Fibroblast of skin of left biceps (primary cell): ENCODE measurements at places on chromosomes 1 and 21.

GRCh38 chr1:232621050-232621449, 8.9 kb downstream of the SIPA1L2 start:
- no peak for DNase-seq

DNA sequence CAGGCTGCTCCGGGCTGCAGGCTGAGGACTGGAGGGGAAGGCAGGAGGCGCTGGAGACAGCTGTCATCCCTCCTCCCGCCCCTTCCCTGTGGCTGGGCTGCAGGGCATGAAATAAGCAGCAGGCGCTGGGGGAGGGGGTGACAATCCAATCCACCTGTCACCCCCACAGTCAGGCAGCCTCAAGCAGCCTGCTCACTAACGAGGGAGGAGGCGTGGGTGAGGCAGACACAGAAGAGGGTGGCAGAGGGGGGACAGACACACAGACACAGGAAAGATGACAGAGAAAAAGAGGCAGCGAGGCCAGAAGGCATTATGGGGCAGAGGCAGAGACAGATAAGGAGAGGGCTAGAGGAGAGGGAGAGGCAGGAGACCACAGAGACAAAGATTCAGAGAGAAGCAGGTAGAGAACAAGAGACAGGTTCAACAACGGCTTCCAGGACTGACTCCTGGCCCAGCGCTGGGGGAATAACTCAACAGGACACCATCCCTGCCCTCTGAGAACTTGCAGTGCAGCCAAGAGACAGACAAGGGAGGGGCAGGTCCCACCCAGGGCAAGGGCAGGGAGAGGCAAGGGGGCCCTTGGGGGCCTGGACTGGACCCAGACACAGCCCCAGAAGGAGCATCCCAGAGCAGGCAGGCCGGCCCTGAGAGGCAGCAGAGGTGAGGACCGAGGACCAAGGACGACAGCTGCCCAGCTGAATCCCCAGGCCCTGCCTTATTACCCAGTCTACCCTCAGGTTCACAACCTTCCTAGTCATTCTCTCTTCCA, 11.2 kb downstream of the MEF2D start:
- no peak for DNase-seq

DNA sequence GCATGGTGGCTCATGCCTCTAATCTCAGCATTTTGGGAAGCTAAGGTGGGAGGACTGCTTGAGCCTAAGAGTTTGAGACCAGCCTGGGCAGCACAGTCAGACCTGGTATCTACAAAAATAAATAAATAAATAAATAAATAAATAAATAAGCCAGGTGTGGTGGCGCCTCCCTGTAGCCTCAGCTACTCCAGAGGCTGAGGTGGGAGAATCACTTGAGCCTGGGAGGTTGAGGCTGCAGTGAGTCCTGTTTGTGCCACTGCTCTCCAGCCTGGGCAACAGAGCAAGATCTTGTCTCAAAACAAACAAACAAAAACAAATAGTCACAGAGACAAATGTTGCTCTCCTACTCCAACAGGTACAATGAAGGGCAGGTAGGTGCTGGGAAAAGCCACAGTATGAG, 242.4 kb upstream of the POU3F1 start:
- DNase-seq = no peak

GRCh38 chr1:224357626-224358124, 996 bp downstream of the CNIH4 start:
- no peak for DNase-seq

- DNase-seq = no peak
Observed at GRCh38 chr1:35576061-35576765, 3.1 kb downstream of the TFAP2E start.

- no peak for DNase-seq
Observed at GRCh38 chr1:155069551-155070157, 6.1 kb downstream of the EFNA4 start.

DNA sequence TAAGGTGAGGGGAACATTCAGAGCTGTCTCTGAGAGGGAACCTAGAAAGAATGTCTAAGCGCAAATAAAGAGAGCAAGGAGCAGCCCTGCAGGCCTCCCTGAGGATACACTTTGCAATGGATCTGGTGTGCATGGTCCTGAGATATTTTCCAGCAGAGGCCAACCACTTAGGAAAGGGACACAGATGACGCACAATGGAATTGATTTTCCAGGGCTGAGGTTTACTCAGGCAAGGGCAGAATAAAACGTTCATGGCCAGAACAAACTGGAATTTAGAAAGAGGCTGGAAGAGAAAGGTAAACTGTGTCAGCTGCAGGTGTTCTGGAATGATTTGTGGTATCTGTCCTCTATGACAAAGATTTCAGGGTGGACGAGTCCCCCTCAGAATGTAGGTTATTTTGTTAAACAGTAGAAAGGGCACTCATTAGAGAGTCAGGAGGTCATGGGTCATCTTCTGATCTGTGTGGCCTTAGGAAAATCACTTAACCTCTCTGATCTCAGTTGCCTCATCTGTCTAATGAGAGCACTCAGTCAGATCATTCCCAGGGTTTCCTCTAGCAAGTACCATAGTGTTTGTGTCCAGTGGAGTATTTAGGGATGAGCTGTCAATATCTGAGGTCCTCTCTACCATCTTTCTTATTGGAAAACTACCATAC, 61.8 kb upstream of the PGBD5 start:
- DNase-seq = no peak

DNA sequence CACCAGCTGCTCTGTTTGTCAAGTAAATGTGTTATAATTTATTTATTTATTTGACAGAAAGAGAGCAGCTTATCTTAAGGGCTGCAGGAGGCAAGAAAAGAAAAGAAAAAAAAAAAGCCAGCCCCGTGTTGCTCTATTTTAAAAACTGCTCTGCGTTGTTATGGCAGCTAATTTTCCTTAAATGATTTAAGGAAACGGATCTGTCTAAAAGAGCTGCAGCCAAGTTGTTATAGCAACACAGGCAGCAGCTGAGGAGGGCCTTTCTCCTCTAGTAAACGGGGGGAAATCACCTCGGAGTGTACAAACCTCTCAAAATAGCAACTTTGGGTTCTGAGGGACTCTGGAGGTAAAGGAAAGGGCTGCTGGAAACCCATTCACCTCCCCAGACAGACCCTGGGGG, 149.2 kb downstream of the BEND5 start:
- no peak for DNase-seq

GRCh38 chr21:35366394-35367080, 317.4 kb upstream of the RUNX1 start:
- DNase-seq = peak; percentile 93

- DNase-seq = no peak
Observed at GRCh38 chr1:235075048-235075776, 53.4 kb downstream of the TOMM20 start.

GRCh38 chr21:39956586-39956985, 89.3 kb downstream of the PCP4 start:
- DNase-seq = no peak

DNA sequence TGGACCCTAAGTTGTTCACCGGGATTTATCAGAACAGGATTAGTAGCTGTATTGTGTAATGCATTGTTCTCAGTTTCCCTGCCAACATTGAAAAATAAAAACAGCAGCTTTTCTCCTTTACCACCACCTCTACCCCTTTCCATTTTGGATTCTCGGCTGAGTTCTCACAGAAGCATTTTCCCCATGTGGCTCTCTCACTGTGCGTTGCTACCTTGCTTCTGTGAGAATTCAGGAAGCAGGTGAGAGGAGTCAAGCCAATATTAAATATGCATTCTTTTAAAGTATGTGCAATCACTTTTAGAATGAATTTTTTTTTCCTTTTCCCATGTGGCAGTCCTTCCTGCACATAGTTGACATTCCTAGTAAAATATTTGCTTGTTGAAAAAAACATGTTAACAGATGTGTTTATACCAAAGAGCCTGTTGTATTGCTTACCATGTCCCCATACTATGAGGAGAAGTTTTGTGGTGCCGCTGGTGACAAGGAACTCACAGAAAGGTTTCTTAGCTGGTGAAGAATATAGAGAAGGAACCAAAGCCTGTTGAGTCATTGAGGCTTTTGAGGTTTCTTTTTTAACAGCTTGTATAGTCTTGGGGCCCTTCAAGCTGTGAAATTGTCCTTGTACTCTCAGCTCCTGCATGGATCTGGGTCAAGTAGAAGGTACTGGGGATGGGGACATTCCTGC, 3.9 kb upstream of the OLFML3 start:
- no peak for DNase-seq
